Left lobe of liver (tissue), 2 donors: ENCODE measurements at places on chromosomes 12 and 14. TPM values are rescaled to one million over a fixed set of nuclear protein-coding genes. Genes with fewer than 3 reads are reported as not detected.

Gene SERPINA1
- total RNA-seq: 17,840 TPM

Gene ACTR10
- total RNA-seq: 17.2 TPM

Gene SEL1L
- 128 TPM for total RNA-seq

Gene SOCS2
- total RNA-seq: 3.1 TPM

Gene STYK1
- total RNA-seq: not detected

Gene DAO
- 65.3 TPM for total RNA-seq

Gene C14orf39
- not detected for total RNA-seq

Gene DDX23
- 33.3 TPM for total RNA-seq

Gene SLC35F4
- total RNA-seq: not detected

Gene NABP2
- 16.0 TPM for total RNA-seq

Gene RERG
- 1.5 TPM for total RNA-seq

Gene ABCC9
- 65.9 TPM for total RNA-seq

Gene GALNT9
- total RNA-seq: not detected

Gene SMCO2
- total RNA-seq: not detected

Gene KCNA1
- not detected for total RNA-seq

Gene TMBIM6
- 1,081 TPM for total RNA-seq
